ENCODE measurements at places on chromosomes 11 and 22.
A peak's percentile ranks its signal among the peaks of the same experiment; 100 is the strongest.

- DNase-seq, result no peak
These were observed 32.5 kb downstream of the PLEKHA7 start for GRCh38 chr11:16981651-16982194.

DNA sequence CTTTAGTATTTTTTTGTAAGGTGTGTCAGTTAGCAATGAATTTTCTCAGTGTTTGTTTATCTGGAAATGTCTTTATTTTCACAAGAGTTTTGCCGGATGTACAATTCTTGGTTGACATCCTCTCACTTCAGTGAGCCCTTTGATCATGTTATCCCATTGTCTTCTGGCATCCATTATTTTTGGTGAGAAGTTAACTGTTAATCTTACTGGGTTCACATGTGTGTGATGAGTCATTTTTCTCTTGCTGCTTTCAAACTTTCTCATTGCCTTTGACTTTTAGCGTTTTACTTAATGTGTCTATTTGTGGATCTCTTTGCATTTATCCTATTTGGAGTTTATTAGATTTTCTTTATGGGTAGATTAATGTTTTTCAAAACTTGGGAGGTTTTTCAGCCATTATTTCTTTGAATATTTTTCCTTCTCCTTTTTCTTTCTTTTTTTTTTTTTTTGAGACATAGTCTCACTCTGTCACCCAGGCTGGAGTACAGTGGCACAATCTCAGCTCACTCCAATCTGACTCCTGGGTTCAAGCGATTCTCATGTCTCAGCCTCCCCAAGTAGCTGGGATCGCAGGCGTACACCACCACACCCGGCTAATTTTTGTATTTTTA is 100.5 kb upstream of the RRM1 start:
- no peak for DNase-seq

DNA sequence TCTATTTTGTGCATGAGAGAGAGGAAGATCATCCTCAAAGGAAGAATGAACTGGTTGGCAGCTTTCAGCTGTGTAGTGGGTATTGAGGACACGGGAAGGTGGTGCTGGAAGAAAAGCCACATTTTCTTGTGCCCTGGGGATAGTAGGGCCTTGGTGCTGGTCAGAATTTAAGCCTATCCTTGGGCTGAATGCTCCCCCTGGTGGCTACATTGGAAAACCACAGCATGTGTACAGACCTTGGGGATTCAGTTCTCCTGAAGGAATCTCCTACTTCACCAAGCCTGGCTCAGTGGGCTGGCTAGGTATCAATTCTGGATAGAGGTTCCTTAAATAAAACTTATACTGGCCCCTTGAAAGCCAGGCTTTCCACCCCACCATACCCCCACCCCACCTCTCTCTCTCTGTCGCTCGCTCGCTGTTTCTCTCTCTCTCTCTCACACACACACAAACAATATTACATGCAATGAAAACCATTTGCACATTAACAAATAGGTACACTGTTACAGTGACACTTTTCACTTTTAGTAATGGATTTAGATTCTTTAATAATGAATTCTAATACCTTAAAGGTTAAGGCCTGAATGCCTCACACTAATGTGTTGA is 2.8 kb upstream of the OR51M1 start:
- no peak for DNase-seq

GRCh38 chr11:121535129-121535796 is 82.5 kb upstream of the SORL1-AS1 start:
- no peak for DNase-seq

GRCh38 chr11:69374110-69374945 is 80.4 kb downstream of the MYEOV start:
- DNase-seq, result peak; percentile 39

GRCh38 chr11:77658213-77659013 is 20.8 kb upstream of the CLNS1A start:
- no peak for DNase-seq

DNA sequence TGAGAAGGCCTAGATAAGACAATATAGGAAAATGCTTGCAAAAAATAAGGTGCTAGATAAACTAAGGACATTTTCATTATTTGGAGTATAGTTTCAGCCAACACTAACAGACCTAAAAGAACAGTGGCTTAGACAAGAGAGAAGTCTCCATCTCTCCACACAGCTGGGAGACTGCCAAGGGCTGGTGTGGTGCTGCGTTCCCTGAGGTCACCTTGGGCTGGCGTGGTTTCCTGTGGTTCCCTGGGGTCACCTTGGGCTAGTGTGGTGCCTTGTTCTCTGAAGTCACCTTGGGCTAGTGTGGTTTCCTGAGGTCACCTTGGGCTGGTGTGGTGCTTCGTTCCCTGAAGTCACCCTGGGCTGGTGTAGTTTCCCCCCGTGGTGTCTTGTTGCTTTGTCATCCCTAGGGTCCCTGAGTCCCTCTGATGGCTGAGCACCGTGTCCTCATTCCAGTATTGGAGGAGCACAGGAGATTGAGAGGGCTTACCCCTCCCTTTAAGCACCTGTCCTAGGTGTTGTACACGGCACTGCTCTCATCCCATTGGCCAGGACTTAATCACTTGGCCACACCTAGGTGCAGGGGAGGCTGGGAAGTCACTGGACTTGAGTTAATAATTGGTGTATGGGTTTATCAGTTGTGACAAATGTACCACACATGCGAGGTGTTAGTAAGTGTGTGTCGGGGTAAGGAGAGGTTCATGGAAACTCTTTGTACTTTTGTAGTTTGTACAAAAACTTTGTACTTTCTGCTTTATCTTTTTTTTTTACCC is 14.9 kb downstream of the SAMM50 start:
- no peak for DNase-seq

DNA sequence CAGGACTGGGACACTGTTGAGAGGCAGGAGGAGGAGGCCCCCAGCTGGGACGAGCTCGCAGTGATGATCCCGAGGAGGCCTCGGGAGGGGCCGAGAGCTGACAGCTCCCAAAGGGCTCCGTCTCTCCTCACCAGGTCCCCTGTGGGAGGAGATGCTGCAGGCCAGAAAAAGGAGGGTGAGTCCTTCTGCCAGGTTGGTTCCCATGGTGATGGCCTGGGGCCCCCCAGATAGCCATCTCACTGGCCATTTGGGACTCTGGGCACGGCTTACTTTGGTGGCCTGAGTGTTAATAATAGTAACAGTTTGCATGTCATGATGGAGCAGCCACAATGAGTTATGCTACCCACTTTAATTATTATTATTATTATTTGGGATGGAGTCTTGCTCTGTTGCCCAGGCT is 18.9 kb downstream of the TRIOBP start:
- DNase-seq, result no peak

DNA sequence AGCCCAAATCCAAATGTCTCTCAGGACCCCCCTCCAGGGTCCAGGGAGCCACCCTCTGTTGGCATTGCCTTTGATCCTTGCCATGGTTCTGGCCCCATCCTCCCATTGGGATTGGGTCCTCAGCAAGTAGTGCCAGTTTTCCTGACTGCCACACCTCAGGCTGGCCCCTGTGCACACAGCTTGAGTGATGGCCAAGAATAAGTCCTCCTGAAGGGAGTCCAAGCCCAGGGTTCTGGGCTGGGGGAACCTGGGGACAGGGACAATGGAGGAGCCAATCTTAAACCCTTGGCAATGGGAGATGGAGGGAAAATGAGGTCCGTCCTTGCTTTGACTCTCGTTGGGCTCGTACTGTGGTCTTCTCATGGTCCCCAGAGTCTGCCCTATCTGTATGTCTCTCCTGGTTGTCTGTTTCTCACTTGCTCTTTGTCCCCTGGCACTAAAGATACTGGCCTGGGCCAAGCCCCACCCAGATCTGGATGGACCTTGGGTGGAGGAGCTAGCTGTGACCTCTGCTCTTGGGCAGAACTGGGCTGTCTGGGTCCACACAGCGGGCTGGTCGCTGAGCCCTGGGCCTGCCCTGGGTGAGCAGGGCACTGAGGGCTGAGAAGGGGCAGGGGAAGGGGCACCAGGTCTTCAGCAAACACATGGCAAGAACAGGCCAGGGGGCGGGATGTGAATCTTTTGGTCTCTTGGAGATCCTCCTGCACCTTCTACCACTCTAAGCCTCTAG is 2.9 kb downstream of the SOX10 start:
- DNase-seq, result no peak

- no peak for DNase-seq
These were observed 1.5 kb downstream of the TCF20 start for GRCh38 chr22:42268852-42269410.

DNA sequence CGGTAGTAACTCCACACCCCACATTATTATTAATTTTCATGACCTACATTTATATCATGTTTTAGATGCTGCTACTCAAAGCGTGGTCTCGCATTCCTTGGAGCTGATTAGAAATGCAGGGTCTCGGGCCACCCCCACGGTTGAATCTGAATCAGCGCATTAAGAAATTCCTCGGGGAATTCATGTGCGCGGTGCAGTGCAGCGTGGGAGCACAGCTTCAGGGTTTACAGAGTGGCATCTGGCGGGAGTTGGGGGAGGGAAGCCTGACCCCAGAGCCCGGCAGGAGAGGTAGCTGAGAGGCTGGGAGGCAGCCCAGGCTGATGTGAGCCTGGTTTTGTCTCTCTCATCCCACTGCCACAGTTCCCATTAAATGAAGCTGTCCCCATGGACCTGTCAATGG is 48.1 kb upstream of the DAGLA start:
- DNase-seq, result no peak

DNA sequence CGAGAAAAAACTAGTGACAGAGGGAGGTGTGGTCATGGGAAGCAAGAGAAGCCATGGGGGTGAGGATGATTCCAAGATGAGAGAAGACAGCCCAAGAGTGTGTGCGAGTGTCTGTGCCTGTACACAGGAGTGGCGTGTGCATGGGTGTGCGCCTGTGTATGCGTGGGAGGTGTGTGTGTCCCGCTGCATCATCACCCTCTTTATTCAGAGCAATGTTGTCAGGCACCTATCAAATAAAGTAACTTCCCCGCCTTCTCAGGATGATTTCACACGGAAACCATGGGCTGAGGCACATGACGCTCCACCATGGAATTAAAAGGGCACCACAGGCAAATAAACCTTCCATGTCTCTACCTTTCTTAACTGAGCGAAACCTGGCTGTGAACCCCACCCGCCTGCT is 24.6 kb downstream of the MS4A10 start:
- no peak for DNase-seq

GRCh38 chr11:103332409-103332808 is 223.2 kb downstream of the DYNC2H1 start:
- DNase-seq, result no peak

GRCh38 chr11:119571311-119571710 is 148.3 kb upstream of the THY1 start:
- DNase-seq, result no peak

DNA sequence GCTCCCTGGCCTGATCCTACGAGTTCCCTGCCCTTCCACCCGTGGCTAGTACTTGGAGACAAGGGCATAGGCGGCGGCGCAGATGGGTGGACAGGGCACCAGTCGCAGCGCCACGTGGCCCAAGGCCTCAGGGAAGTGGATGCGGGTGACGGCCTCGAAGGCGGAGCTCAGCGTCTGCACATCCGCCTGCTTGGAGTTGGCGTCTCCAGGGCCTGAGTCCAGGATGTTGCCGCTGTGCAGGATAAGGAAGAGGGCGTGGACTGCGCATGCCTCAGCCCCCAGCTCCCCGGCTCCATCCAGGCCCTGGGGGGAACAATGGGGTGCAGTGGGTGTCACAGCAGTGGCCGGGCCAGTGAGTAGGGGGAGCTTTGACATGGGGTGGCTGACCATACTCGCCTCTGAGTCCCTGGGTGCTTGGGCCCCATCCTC is 6.6 kb downstream of the PITPNM1 start:
- peak; percentile 72 for DNase-seq

DNA sequence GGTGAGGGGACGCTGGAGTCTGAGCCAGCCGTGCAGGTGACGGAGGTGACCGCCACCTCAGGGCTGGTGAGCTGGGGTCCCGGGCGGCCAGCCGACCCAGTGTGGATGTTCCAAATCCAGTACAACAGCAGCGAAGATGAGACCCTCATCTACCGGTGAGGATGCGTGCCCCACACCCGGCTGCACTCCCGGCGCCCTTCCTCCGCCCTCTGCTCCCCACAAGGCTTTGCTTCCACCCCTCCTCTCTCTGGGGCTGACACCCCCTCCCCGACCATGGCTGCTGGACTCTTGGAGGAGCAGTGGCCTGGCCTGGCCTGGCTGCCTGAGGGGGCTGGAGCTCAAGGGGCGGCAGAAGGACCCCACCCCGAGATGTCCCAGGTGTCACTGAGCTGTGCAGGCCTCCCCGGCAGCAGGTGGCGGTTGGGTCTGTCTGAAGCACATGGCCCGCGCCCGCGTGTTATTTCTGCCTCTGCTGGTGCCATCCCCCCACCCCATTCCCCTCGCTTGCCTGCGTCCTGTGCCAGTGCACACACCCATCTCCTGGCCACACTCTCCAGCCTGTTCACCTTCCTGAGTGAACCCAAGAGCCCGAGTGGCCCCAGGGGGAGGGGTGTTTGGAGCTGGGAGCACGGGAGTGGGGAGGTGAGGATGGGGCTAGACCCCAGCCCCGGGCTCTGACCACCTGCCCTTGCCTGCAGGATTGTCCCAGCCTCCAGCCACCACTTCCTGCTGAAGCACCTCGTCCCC is 2.2 kb downstream of the LRFN4 start:
- DNase-seq, result peak; percentile 74

GRCh38 chr11:64028398-64029115 is 7.2 kb upstream of the FLRT1 start:
- no peak for DNase-seq

DNA sequence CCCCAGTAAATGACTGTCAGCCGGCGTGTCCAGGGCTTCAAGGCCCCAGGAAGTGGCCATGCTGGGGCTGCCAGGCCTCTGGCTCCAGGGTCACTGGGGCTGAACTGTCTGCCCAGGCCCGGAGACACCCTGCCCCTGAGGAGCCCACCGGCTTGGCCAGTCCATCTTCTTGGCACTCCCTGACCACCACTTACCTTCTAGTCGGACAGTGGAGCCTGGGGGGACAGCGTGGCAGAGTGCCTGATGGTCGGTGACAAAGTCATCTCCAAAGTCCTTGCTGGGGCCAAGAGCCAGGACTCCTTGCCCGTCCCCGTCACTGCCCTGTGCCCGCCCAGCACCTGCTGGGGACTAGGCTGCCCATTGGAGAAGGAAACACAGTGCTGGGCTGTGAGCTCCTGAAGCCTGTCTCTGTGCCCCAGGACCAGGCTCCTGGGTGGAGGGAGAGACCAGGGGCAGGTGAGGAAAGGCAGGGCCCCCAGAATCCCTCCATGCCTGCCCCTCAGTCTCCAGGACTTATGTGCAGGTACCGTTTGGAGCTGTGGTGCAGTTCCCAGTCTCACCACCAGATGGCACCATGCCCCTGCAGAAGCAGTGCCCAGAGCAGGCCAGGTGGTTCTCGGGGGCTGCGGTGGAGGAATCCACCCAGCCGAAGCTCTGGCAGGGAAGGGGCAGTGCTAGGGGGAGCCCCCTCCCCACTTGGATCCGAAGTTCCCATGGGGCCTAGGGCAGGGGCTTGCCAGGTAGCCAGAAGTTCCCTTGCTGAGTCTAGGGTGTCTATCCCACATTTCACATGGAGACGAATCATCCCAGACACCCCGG is 6.0 kb upstream of the CCDC188 start:
- no peak for DNase-seq

GRCh38 chr11:35033011-35033410 is 106.0 kb upstream of the CD44 start:
- DNase-seq, result no peak

Data from RWPE2 (cell line).